Stimulated activated CD4-positive, alpha-beta T cell treated with anti-CD3 and anti-CD28 coated beads, Interleukin-1b, Interleukin-23, amount 100 ng/mL, for 1 hour (primary cell): ENCODE measurements at places on chromosomes 5 and 9.

DNA sequence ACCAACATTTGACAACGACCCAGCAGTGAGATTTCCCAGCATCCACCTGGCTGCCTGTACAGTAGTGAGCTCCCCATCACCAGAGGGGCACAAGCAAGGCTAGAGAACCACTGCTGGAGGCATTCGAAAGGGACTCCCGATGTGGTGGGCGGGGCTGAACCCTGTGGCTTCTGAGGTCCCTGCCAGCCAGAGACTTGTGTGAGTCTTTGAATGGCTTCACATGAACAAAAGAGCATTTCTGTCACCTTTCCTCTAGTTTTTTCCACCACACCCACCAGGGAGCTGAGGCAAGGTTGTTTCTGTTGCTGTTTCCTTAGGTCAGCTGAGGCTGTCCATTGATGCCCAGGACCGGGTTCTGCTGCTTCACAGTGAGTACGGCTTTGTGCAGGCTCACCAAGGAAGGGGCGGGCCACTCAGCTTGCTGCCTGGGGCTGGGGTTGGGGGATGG is 15.7 kb downstream of the RGS3 start:
- DNase-seq = no peak

DNA sequence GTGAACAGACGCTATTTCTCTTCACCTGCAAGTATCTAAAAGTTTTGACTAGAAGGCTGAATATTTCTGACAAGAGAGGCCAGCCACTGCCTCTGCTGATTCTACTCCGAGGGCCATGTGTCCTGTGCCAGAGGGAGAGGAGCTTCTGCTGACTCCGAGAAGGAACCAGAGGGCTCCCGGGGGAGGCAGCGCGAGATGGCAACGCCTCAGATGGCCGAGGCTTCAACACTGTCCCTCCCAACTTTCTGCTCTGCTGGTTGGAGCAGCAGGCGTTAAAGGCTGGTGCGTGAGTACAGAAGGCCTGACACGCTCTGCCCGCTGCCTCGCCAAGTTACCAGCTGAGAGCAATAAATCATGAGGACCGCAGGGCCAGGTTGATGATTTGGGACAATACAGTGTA is 178.8 kb downstream of the GAPVD1 start:
- DNase-seq = no peak

DNA sequence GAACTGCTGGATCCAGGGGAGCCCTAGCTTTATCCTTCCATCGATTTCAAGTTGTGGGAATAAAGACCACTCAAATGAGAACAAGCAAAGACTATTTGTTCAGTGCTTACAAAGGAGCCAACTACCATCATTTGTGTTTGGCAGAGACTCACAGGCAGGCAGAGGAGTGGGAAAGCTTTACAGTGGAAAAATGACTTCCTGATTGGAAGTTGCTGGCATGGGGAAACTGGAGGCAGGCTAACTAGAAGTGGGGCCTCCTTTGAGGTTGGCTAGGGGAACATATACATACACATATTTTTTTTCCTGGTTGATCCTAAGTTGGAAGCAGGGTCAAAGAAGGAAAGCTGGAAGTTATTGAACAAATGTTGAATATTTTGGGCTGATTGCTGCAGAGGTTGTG is 121.7 kb downstream of the ACTBL2 start:
- no peak for DNase-seq

DNA sequence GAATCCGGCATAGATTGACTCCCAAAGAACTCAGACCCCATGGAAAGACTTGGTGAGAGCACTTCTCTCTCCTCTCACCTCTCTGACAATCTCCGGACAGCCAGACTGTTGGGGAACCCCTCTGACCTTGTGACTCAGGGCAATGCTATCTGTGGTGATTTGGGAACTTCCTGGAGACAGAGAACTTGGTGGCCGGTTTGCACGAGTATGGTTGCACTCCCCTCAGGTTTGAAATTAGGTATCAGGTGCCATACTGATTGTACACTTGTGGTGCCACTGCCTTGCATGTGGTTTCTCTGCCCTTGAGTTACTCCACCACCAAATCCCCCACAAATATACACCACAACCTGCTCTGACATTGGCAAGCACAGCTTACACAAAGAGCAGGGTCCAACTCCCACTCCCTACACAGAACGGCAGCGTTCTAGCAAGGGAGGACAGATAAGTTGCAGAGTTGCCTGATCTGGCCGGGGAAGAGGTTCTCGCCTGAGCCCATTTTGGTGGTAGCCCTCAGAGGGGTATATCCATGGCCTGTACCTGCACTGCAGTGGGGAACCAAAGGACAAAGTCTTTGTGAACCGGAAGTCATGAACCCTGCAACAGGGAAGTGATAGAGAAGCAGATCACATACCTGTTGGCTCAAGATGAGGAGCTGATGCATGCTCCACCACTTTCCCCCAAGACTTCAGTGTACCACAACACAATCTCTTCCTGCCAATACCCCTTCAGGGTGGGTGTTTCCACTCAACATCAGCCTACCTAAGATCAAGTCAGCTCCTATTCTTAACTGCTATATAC is 255.1 kb downstream of the MCTP1 start:
- DNase-seq = no peak

GRCh38 chr5:157283434-157283833 is 17.5 kb downstream of the CYFIP2 start:
- no peak for DNase-seq

DNA sequence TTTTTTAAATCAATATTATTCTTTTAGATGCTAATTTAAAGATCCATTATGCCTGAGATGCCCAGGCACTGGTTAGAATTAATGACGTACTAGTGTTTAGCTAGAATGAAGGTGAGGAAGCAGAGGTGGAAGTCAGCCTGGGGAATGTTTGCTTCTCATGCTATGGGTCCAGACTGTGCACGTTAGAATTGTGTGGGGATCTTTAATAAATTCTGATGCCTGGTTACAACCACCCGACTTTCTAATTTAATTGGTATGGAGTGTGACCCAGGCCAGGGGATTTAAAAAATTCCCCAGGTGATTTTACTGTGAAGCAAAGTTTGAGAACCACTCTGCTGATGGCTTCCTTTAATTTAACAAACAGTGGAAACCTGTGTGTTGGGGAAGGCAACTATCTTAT is 111.1 kb downstream of the DOCK2 start:
- DNase-seq = no peak

GRCh38 chr5:102858221-102858620 is 103.1 kb downstream of the PAM start:
- DNase-seq = no peak

GRCh38 chr9:95024097-95024671 is 293.3 kb downstream of the FANCC start:
- DNase-seq = no peak

- DNase-seq = no peak
These were observed 6.1 kb downstream of the SH3GLB2 start for GRCh38 chr9:129022037-129022436.

DNA sequence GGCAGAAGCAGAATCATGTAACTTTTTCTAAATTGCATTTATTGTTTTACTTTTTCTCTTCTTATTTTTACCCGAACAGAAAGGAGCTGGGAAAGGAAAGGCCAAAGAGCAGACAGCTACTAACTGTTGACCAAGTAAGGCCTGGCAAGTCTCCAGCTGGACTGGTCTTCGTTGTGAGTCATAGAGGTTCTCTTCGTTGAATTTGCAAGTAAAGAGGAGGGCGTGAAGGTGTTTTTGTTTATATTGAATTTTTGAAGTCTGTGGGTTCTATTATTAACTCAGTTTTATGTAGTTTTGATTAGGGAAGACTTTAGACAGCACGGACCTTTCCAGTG is 416.5 kb upstream of the CCNH start:
- no peak for DNase-seq

GRCh38 chr5:173192561-173192960 is 42.4 kb downstream of the NKX2-5 start:
- DNase-seq = no peak

DNA sequence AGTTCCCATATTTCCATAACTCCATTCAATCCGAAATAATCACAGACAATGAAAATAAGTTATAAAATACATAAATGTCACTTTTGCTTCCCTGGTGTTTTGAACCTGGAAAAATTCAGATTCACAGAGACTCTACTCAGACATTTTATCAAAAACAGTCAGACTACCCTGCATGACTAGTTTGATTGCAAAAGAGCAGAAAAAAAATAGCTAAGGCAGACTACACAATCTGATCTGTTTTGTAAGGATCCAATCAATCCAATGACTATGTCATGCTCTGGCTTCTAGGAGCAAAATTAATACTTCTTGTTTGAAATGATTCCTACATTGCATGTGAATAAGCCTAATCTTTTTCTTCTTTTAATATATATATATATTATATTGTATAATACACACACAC is 1262.6 kb downstream of the EFNA5 start:
- DNase-seq = no peak

DNA sequence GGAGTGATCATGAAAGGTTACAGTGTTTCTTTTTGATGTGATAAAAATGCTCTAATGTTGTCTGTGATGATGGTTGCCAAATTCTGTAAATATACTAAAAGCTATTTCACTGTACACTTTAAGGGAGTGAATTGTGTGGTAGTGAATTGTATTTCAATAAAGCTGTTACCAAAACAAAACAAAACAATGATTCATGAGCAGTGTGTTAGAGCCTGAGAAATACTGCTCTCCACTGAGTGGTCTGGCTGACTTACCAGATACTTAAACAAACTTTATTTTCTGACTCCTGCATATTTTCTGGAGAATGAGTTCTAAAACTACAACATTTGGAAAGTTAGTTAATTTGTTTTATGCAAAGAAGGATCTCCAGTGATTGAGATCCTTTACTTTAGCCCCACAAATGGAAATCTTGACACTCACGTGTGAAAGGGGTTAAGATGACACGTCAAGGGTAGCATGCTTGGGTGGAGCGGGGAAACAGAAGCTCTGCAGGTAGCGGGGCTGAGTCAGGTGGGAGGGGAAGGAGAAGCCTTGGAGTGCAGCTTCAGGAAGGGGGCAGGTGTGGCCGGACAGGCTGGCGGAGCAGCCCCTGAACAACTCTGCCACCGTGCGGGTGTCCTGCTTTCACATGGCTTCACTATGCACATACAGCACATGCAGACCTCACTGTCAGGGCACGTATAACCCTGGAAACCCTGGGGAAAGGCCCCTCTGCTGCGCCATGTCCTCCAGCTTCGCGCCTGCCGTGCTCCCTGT is 256.7 kb downstream of the IRX1 start:
- DNase-seq = no peak

DNA sequence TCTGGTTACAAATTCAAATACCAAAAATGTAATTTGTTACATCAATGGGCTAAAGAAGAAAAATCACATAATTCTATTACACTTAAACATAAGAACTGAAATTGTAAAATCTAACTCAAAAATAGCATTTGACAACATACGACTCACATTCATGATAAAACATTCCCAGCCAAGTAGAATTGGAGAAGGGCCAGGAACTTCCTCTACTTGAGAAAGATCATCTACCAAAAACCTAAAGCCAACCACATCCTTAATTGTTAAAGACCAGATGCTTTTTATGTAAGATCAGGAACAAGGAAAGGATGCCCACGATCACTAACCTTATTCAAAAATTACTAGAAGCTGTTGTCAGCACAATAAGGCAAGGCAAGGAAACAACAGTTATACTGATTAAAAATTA is 1819.8 kb upstream of the C9orf72 start:
- DNase-seq = no peak

GRCh38 chr5:174251305-174252000 is 205.9 kb downstream of the NSG2 start:
- no peak for DNase-seq

DNA sequence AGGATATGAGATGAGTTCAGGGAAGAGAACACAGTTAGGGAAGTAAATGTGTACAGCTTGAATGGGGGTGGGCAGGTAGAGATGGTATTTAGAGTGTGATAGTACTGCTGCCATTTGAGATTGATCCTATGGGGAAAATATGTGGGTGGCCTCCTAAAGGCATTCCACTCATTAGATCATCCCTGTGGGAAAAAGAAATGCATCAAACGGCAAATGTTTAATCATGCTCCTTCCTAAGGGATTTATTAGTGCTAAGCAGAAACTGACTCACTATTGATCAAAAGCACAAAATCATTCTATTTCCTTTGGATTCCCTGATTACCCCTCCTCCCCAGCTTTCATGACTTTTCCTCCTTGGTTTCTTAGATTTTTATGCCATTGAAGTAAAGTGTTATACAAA is 36.4 kb upstream of the SMC5 start:
- no peak for DNase-seq

- no peak for DNase-seq
These were observed 21.6 kb upstream of the ANGPTL2 start for GRCh38 chr9:127143920-127144465.

DNA sequence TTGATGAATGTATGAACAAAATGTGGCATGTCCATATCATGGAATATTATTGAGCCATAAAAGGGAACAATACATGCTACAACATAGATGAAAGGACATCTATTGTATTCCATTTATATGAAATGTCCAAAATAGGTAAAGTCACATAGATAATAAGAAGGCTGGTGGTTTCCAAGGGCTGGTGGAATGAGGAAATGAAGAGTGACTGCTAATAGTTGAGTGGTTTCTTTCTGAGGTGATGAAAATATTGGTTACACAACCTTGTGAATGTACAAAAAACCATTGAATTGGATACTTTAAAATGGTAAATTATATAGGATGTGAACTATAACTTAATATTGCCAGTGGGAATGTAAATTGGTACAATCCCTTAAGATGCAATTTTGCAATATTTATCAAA is 5.2 kb downstream of the ARSB start:
- DNase-seq = no peak

DNA sequence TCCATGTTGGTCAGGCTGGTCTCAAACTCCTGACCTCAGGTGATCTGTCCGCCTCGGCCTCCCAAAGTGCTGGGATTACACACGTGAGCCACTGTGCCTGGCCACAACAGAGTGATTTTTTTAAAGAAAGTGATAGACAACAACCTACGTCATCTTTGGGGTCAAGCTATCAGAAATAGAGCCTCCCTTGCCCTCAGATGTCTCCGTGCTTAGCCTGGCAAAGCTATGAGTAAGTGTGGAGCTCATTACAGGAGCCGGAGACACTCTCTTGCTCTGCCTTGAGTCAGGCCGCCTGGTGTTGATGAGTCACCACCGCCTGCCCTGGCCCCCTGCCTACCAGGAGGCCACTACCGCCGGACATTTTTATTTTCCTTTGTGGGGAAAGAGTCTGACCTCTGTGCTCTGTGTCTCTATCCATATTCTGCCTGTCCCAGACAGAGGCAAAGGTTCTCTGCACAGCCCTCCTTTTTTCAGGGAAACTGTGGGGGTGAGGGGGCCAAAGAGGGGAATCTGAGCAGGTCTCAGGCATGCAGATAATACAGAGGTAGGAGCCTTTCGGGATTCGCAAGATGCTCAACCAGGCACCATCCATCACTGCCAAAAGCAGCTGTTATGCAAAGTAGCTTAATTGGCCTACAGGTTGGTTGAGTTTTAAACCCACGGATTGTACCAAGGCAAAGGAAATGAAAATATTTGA is 123.7 kb upstream of the CPEB4 start:
- no peak for DNase-seq

GRCh38 chr5:1105350-1106265 is 6.3 kb downstream of the SLC12A7 start:
- no peak for DNase-seq

DNA sequence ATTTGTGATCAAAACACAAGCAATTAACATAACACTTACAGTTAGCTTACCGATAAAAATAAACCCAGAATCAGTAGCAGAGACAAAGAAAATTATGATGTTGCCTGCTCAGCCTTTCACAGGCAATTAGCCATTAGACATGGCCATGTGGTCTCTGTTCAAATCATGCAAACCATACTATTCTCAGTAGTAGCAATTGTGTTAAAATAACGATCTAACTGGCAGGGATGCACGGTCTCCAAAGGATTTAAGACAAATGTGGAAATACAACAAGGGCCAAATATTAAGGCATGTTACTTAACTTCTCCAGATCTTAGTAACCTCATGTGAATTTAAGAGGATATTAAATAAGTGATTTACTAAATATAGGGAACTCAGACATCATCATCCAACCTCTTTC is 59.5 kb downstream of the PTBP3 start:
- DNase-seq = no peak
